AG09319 (cell line): ENCODE measurements at places on chromosomes 16 and 17.
A peak's percentile ranks its signal among the peaks of the same experiment; 100 is the strongest.

GRCh38 chr16:72286936-72287620 lies 115.1 kb upstream of the PMFBP1 start:
- DNase-seq = no peak

- no peak for DNase-seq
These were observed 646 bp downstream of the RABEP1 start for GRCh38 chr17:5282642-5283217.

DNA sequence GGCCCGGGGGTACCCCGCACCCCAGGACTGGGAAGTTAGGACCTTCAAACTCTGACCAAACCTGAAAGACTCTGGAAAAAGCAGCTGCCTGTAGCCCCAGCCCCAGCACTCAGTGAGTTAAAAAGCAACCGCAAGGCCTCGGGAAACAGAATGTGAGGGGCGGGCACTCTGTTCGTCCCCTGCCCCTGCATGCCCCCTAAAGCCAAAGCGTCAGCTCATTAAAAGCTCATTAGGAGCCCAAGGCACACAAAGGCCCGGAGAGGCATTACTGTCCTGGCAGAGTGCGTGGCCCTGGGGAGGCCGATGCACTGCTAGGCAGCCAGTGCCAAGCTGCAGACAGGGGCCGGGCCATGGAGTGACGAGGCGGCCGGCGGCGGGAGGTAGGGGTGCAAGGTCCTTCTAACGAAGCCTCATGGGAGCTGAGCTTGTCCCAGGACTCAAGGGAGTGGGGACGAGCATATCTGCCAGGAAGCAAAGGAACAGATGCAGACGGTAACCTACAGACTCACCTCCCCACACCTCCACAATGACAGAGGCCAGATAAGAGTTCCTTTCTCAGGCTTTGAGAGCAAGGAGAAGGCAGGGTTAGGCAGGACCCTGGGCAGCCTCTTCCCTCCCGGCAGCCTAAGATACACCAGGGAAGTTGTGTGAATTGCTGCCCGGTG lies 116.8 kb downstream of the ENGASE start:
- no peak for DNase-seq

DNA sequence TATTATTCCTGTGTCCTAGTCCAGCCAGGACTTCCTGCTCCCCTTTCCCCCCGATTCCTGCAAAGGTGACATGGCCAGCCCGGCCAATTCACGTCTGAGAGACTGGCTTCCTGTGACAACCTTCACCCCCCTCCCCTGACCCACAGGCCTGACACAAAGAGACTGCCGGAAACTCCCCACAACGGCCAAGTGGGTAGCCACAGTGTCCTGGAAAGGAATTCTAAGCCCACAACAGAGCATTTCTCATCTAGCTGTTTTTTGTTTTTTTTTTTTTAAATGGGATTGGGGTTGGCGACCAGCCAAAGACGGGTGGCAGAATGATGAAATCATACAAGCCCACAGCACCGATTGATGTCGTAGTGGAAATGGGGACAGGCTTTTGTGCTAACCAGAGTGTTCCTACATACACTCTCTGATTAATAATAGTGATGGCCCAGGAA lies 2.8 kb upstream of the XAF1 start:
- DNase-seq = peak; percentile 34

- no peak for DNase-seq
These were observed 46.3 kb downstream of the COG7 start for GRCh38 chr16:23406546-23407240.

DNA sequence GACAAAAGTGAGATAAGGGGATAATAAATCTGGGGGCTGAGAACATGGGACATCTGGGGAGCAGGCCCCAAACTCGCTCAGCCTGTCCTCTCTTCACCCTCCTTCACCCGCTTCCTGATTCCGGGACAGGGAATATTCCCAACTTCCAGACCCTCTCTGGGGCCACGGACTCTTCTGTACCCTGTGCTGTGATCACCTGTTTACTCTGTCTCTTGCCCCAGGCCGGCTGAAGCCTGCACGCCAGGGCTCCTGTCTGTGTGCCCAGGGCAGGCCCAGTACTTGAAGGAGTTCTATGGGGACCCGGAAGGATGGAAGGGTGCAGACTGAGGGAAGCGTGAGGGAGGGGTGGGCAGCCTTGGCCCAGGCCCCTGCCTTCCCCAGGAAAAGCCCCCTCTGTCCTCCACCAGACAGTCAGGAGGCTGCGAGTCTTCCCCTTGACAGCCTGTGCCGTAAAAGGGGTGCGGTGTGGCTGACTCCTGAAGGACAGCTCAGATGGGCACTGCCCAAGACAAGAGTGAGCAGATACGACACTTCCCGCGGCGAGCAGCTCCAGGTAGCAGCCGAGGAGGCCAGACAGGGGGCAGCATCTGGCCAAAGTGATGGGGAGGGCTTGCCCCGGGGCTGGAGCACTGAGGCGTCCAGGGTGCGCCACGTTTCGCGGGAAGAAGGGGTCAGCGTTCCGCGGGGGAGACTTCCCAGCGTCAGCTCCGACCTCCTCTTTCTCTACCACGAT lies 1.0 kb upstream of the CCNF start:
- DNase-seq = no peak

- DNase-seq = no peak
These were observed 67.1 kb downstream of the CYLD start for GRCh38 chr16:50808929-50809538.

- DNase-seq = no peak
These were observed 35.0 kb upstream of the MED13 start for GRCh38 chr17:62100055-62100454.

GRCh38 chr16:70675851-70676513 lies 9.9 kb downstream of the MTSS2 start:
- no peak for DNase-seq

- no peak for DNase-seq
These were observed 4.0 kb downstream of the PRSS54 start for GRCh38 chr16:58290861-58291260.

GRCh38 chr17:81702934-81703746 lies at the start of gene MRPL12:
Gene MRPL12, plus strand, starts transcription at chr17:81703367. Its CDS starts 135 bp downstream, at chr17:81703502.
- DNase-seq = peak; percentile 73

- DNase-seq = no peak
These were observed 13.1 kb downstream of the CTU2 start for GRCh38 chr16:88719267-88719932.

DNA sequence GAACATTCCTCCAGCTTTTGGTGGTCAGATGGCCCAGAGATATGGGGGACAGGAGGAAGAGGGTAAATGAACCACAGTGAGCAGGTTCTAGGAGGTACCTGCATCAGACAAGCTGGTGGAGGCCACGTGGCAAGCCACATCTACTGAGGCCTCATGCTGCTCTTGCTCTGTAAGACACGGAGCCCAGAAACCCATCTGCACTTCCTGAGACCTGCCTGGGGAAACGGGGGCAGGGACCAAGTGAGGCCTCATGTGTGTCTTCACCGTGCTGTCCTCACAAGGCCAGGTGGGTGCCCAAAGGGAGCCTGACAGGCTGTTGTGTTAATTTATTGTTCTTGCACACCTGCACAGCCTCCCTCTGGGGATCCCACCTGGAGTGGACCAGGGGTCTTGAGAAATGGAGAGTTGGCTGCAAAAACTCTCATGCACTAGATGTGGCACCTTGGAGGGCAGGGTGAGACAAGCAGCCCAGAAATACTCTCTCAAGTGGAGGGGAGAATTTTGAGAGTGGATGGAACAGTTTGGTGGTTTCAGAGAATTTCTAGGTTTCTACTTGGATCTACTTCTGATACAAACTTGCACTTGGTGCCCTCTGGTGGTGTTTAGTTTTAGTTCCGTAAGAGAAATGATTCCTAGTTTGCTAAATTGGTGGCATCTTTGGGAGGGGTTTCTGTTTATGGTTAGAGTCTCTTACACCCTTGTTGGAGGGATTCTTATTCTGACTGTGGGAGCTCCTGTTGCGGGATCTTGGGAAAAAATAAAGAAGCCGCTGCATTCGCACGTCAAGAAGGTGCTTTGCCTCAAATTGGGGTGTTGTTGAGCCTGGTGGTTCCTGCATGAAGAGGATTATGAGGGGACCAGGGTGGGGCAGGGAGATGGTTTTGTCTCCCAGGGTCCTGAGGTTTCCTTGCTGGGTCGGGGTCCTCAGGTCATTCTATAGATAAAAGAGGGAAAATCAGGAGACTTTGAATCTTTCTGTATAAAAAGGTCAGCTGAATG lies 47.5 kb downstream of the SLC6A2 start:
- DNase-seq = peak; percentile 41

- DNase-seq = no peak
These were observed 103.4 kb downstream of the ZNF778 start for GRCh38 chr16:89320782-89321501.

DNA sequence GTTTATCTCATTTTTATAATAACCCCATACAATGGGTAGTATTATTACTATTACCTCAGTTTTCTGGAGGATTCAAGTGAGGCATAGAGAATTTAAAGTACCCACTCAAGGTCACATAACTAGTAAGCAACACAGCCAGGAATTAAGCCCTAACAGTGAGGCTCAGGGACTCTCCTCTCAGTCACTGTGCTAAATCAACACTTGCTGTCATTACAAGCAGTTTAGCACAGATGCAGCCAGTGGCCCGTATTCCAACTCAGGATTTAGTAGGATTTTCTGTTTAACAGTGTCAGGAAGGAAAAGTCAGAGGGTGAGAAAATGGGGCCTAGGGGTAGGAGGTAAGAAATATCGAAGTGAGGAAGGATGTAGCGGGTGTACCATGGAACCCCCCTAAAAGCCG lies 536.9 kb downstream of the TMEM114 start:
- no peak for DNase-seq

GRCh38 chr17:65398040-65398787 lies 163.2 kb downstream of the AXIN2 start:
- no peak for DNase-seq

DNA sequence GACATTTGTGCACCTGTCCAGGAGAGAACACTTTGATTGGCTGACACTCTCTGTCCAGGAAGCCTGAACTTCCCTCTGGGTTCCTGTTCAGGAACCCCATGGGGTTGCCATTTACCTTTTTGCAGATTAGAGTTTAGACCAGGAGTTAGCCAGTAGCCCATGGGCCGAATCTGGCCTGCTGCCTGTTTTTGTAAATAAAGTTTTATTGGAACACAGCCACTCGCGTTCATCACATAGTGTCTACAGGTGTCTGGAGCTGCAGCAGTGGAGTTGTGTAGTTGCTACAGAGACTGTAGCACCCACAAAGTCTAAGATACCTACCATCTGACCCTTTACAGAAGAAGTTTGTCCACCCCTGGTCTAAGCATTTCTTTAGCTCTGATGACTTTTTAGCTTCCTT lies 70.9 kb downstream of the ABCC1 start:
- DNase-seq = no peak

GRCh38 chr17:58536542-58536941 lies 22.1 kb upstream of the MTMR4 start:
- DNase-seq = no peak

GRCh38 chr17:37608351-37609169 lies 658 bp downstream of the SYNRG start:
- DNase-seq = no peak

DNA sequence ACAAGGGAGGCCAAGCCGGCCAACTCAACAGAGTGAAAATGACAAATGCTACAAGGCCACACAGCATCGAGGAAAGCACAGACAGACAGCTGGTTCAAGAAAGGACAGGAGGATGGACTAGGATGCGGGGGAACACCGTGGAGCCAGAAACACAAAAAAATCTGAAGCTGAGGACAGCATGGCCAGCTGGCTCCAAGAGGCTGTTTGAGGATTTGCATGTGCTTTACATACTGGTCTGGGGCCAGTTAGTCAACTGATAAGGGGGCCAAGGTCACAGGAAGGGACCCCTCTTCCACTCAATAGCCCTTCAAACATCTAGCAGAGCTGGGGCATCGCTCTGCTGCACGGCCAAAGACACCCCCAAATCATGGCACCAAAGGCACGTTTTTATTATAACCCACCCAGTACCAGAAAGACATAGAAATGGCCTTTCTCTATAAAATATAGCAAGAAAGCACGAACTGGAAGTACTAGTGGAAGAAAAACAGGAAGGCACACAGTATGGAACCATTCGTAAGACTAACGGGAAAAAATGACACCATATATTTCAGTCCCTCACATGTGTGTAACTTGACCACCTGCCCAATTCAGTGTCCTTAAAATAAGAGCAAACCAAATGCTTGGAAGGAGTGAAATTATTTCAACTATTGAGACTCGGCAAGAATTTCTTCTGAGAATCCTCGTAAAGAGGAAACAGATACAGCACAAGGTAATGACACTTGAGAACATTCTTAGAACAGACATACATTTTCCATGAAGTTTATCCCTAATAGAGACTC lies 7.8 kb upstream of the SRL start:
- no peak for DNase-seq

- DNase-seq = no peak
These were observed 685 bp upstream of the MPG start for GRCh38 chr16:77273-77806.

DNA sequence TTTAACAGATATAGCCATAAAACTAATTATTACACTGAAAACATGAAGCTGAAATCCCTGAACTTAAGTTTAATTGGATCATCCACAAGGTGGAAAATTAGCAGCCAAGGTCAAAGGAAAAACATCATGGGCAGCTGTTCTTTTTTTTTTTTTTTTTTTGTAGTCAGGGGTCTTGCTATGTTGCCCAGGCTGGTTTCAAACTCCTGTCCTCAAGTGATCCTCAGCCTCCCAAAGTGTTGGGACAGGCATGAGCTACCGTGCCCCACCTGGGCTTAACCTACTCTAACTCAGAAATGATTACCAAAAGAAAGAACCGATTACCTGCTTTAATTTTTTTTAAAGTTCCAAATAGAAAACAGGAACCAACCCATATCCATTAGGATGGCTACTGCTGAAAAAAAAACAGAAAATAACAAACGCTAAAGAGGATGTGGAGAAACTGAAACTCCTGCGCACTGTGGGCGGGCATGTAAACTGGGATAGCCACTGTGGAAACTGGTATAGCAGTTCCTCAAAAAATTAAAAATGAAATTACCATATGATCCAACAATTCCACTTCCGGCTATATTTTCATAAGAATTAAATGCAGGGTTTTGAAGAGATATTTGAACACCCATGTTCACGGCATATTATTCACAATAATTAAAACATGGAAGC lies 8.6 kb downstream of the CMC2 start:
- no peak for DNase-seq

GRCh38 chr17:59093702-59094231 lies 12.9 kb downstream of the TRIM37 start:
- peak; percentile 87 for DNase-seq

DNA sequence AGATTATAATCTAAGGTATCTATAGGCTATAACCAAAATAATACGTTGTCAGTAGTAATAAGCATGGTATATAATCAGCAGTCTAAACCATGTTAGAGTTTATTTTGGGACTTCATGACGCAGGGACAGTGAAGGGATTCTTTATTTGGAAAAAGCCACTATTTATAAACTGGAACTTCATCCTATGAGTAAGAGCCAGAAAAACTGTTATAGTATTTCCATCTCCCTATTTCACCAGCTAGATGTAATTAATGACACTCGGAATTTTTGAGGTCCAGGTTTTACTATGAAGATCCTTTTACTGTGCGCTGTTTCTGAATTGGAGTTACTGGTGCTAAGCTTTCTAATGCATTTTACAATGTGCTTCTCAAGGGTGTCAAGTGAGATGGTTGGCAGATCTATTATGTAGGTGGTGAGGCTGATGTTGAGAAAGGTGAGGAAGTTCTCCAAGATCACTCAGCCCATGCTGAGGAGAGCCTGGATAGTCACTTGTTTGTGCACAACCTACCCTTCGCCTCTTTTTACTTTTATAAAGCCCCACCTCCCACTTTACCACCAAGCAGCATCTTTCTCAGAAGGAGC lies 149.3 kb downstream of the MSI2 start:
- DNase-seq = no peak
